ENCODE measurements at places on chromosomes 4 and X.

DNA sequence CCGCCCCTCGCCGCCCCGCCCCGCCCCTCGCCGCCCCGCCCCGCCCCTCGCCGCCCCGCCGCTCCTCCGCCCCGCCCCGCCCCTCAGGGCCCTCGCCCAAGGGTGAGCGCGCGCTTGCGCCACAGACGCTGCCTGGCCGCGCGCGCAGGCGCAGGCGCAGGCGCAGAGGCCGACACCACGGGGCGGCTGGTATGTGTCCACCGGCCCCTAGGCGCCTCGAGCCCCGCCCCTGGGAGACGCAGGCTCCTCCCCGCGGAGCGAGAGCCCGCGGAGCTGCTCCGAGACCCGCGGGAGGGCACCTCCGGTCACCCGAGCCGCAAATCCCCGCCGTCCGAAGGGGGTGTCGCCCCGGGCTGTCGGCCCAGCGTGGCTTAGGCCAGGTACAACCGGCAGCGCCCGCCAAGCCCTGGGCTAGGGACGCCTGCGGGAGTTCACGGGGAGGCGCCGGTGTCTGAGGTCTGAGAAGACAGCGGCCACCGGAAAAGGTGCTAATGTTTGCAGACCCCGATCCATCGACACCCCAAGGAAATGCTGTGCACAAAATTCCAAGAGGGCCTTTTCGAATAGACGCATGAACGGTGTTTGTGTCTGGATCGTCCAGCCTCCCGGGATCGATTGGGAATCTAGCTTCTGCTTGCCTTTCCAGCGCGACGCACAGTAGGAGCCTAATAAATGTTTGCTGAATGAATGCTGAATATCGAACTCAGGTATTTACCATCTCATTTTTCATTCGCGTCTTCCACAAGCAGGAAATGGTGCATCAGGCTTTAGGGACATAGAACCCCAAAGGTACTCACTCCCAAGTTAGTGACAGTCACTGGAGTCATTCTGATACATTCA is 473 bp upstream of the CCNQ start:
- DNase-seq = peak; percentile 87

DNA sequence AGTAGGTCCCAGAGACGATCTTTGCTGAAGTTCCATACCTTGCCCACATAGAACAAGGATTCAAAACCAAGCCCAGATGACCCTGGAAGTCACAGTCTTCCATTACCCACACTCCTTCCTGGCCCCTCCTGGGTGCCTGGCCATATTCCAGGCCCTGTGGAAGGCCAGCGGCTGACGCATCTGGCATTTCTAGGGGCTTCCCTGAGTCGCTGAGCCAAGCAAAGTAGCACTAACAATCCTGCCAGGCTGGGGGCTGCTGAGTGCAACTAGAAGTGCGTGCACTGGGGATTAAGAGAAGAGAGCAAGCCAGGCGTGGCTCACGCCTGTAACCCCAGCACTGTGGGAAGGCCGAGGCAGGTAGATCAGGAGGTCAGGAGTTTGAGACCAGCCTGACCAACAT is 175.2 kb upstream of the CPEB2 start:
- no peak for DNase-seq

- DNase-seq = no peak
Observed at GRCh38 chr4:25013756-25014661, 16.7 kb downstream of the LGI2 start.

DNA sequence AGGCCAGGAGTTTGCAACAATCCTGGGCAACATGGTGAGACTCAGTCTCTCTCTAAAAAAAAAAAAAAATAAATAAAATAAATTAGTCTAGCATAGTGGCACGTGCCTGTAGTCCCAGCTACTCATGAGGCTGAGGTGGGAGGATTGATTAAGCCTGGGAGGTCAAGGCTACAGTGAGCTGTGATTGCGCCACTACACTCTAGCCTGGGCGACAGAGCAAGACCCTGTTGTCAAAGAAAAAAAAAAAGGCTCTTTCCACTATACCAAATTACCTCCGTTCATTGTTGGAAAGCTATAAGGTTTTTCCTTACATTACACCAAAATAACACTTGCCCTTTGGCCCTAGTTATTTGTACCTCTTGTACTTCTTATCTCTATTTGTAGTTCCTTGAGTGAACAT is 9.9 kb upstream of the PRSS48 start:
- DNase-seq = no peak

DNA sequence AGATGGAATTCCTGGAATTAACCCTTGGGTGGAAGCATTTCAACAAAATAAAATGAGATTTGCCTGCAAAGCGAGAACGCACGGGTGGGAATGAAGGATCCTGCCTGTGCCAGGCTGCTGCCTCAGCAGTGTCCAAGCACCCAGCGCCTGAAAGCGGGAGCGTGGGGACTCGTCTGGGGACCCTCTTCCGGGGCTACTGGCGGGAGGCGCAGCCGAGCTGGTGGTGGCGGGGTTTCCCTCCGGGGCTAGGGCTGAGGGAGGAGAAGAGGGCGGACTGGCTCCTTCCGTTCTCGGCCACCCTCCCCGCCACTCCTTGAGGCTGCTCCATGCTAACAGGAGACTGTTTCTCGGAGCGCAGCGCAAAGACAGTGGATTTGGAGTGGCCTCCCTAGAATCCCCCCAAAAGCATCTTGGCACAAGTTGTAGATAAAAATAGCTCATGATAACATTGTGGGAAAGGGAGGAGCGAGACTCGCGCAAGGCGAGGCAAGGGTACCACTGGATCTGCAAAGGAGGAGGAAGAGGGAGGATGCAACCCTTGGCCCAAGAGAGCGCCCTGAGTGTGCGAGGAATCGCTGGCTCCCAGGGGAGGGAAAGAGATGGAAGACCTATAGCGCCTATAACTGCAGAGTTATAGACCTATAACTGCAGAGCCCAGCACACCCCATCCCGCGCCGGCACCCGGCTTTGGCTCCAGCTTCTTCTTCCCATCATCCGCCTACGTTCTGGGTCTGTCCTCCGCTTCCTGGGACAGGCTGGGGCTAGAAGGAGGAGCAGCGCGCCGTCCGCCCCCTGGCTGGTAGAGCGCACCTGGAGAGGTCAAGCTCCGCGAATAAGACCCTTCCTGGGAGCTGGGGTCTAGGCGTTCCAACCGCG is 1.3 kb downstream of the HS3ST1 start:
- no peak for DNase-seq

GRCh38 chrX:111616786-111617185 is 64.2 kb upstream of the ALG13 start:
- DNase-seq = no peak

DNA sequence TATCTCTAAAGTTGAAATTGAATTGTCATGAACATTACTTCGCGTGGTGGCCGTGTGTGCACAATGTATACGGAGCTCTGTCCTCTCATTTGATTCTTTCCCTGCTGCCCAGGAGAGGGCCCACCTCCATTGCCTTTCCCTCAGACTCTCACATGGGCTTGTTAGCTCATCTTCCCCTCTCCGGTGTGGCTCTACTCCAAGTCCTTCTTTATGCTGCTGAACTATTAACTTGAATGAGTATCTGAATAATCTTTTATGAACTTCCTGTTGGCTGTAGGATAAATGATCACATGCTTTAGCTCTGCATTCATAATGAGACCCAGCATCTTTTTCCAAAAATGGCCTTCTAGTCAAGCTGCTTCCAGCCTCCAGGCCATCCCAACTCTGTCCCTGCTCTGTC is 68.8 kb upstream of the CLNK start:
- DNase-seq = no peak

- DNase-seq = no peak
Observed at GRCh38 chr4:6268650-6269615, 717 bp upstream of the WFS1 start.

DNA sequence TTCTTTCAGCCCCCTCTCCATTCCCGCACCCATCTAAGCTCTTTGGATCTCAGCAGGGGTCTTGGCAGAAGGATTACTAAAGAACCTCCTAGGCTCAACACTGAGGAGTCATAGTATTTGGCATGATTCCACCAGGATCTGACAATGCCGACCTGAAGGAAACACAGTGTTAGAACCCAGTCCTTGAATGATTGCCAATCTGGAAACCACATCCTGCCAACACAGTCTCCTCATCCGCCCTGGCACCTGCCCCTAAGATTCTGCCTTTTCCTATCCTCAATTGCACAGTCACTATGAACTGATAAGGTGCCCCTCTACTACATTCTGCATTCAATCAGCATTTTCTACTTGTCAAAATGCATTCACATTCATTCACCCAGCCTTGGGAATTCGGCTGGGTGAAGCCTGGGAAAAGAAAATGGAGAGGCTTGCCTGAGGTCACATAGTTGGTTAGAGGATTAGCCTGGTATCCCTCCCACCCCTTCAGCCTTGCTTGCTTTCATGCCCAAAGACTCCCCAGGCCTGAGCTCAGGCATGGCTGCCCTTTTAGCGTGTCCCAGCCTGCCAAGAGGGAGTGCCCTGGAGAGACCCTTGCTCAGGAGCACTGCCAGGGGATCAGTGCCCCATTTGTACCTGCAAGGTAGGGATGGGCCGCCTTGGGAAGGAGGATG is 2.2 kb upstream of the CLDN2 start:
- DNase-seq = no peak

- no peak for DNase-seq
Observed at GRCh38 chrX:145464650-145465049, 217.3 kb downstream of the SPANXN1 start.

- no peak for DNase-seq
Observed at GRCh38 chr4:23878246-23878891, 11.5 kb downstream of the PPARGC1A start.

DNA sequence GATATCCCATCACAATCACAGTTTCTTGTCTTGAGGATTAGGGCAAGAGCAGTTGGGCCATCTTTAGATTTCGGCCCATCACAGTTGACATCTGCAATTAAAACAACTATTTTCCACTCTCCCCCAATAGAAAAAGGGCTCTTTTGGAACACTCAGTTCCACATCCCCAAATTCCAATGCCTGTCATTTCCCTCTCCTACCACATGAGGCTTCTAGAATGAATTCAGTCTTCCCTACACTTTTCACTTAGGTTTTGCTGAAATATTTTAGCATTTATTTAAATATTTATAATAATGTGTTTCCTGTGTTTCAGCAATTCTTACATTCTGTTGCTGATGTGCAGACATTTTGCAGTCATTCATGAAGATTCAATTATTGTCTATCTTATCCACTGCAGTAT is 118.4 kb downstream of the COX18 start:
- no peak for DNase-seq

DNA sequence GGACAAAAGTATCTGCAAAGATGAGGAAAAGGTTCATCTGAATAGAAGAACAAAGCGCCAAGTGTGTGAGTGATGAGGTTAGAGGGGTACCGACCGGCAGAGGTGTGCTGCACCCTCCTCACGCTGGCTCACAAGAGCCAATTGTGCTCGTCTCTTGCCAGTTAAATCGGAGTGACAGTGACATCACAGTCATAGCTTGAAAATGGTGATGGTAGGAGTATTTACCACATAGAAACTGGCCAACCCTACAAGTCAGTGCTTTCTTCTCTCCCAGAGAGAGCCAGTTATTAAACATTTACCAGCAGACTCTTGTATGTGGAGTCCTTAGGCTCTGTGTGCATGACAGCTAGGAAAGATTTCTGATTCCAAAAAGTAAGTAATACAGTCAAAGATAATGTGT is 32.4 kb downstream of the CLDN22 start:
- DNase-seq = no peak

DNA sequence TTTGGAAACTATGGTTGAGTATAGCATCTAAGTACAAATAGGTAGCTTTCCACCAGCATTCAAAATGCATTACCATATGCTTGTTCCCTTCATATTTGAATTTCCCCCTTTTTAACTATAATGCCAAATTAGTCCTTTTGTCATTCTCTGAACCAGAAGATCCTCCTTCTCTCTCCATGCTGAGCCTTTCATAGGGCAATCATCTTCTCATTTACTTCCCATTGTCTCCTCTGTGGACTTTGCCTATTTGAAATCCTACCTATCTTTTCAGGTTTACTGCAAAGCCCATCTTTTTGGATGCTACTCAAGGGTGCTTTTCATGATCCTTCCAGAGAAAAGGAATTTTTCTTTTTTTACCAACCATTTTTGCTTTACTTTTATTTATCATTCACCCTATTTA is 54.7 kb downstream of the DKK2 start:
- no peak for DNase-seq

- DNase-seq = no peak
Observed at GRCh38 chr4:148330724-148331123, 111.5 kb downstream of the NR3C2 start.

- no peak for DNase-seq
Observed at GRCh38 chr4:25656031-25656430, 380 bp downstream of the SLC34A2 start.

- no peak for DNase-seq
Observed at GRCh38 chr4:118035309-118035708, 1.0 kb downstream of the NDST3 start.

DNA sequence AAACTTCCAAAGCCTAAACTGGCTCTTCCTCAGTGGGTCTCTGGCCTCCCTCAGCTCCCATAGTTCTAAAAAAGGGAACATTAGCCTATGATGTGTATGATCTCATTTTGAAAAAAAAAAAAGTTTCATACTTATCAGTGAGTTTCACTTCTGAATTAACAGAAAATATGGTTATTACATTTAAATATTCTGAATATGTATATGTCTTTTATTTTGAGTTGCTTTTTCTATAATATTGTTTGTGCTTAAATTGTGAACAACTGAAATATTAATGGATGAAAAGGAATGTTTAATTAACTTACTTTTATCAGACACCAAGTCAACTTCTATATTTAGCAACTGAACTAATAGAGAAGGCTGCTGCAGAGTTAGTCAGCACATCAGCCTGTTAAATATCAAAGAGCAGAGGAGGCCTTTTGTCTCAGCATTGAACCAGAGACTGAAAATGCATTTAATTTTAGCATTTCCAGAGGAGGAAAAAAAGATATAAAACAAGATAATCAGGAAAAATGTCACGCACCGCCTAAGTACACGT is 20.4 kb upstream of the FHL1 start:
- DNase-seq = no peak

GRCh38 chrX:68440940-68441339 is 7.6 kb upstream of the OPHN1 start:
- no peak for DNase-seq

- no peak for DNase-seq
Observed at GRCh38 chr4:62940229-62940628, 1469.0 kb downstream of the TECRL start.

DNA sequence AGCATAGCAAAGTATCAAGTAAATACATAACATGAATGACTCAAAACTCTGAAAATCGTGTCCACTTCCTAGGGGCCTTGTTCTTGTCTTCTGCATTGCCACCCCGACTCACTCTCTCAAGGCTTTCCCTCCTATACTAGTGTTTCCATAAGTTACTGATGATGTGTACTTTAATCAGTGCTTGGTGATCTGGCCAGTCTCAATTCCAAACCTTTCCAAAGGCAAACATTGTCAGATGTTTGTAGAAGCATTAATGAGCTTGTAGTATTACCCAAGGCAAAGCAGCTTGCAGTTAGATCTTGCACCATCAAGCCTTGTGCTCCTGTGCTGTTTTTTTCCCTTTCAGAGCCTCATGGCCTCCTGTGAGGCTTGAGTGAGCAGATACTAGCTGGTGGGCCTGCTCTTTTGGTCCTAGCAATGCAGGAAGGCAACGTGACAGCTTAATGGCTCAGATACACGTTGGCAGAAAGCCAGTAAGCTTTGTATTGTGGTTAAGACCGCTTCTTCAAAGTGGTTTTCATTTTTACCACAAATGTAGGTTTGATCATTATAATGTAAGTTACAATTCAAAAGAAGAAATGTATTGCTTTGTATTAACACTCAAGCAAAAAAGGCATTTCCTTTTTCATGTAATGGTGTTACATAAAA is 51.8 kb downstream of the RBPJ start:
- no peak for DNase-seq

All from coronary artery (tissue), 2 donors.